Activated CD8-positive, alpha-beta memory T cell treated with anti-CD3 and anti-CD28 coated beads for 48 hours (primary cell): ENCODE measurements at places on chromosomes 5 and 9.

- no peak for DNase-seq
Observed at GRCh38 chr5:1352231-1353219, 7.6 kb upstream of the CLPTM1L start.

DNA sequence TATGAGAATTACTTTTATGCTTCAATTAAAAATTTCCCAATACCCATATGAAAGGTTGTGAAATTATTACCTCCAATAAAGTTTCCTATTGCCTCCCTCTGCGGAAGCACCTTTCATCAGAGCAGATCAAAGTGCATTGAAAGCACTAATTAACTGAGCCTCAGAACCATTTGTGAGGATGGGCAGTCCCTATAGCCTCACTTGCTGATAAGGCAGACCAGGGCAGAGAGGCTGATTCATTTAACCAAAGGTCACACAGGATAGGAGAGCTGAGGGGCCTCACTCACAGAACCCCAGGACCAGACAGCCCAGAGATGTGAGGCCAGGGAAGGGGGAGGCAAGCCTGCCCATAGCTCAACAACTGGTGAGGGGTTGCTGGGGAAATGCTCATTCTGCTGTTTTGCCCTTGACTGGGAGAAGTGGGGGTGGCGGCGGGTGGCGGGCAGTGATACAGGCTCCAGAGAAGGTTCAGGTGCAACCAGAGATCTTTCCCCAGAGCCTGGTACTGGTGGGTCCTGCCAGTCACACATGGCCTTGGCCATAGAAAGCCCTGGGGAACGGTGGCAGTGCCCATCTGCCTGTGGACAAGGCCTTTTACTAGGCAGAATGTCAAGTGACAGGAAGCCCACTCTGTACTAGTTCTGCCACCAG lies 57.9 kb downstream of the MACROH2A1 start:
- DNase-seq = no peak

DNA sequence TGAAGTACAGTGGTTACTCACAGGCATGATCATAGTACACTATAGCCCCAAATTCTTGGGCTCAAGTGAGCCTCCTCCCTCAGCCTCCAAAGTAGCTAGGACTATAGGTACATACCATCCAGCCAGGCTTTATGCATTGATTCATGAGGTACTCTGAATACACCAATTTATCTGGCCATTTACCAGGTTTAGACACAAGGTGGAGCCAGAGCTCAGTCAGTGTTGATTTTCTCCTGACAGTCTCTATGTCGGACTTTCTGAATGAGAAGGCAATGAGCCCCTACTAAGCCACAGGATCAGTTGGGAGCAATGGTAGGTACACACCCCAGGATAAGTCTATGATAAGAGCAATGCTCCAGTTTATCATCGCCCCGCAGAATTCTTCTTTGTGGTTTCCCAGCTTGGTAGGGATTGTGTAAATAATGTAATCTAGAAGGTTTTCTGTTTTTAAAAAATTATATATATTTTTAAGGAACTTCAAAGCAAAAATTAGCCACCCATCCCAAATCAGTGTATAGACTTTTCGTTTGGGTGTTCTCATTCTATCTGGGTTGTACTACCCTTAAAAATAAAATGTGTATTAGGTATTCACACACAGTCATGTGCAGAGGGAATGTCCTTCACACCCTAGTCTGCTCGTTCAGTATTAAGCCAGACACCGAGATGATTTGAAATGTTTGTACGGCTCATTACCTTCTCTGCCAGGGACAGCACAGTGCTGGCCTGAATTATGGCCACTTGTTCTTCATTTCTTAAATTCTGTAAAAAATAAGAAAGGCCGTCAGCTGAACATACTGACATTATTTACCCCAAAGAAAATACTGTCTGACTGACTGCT lies 118.4 kb upstream of the DPYSL3 start:
- DNase-seq = peak; percentile 11

GRCh38 chr9:71793386-71794105 lies 25.2 kb upstream of the CEMIP2 start:
- DNase-seq = no peak
